ENCODE measurements at places on chromosomes 3 and 15.
A peak's percentile ranks its signal among the peaks of the same experiment; 100 is the strongest.

DNA sequence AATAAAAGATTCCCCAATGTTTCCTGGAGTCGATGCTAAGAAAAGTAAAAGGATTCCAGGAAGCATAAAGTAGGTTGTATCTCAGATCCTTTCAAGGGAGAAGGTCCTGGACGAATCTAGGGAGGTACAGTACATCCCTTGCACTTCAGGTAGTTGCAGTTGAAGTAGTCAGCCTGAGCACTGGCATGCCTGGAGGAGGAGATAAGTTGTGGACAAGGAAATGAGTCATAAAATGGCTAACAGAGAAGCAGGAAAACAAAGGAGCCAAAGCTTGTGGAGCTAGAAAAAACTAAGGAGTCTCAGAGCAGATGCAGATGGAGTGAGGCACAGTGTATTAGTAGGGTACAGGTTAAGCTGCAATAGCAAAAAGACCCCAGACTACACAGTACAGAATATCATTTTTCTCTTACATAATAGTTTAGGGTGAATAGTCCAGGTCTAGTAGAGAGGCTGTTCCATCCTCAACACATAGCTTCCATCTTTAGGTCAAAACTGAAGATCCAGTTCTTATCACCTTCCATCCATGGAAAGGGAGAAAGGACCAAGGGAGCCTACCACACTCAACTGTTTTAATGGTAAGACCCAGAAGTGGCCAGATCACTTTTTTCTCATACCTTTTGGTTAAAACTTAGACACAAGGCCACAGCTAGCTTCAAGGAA, 41.3 kb downstream of the COL6A5 start:
- DNase-seq: no peak

- DNase-seq: no peak
Measured at GRCh38 chr3:16738451-16738850, 133.2 kb upstream of the DAZL start.

DNA sequence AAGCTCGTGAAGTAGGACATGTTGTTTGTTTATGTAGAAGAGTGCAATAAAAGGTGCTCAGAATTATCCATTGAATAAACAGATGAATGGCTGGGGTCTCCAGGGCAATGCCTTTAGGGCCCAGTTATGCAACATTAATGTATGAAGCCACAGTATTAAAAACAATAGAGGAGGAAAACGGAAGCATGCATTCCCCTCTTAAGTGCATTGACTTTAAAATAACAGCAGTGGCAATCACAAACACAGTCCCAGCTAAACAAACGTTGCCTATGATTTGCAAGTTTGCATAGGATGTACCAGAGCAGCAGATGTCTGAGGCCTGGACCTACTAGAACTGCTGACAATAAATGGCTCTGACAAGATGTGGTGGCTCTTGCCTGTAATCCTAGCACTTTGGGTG, 60.6 kb upstream of the GCNT3 start:
- no peak for DNase-seq

GRCh38 chr15:60651734-60652141, 172.8 kb upstream of the ICE2 start:
- DNase-seq: peak; percentile 11

GRCh38 chr15:47794252-47794914, 77.1 kb downstream of the SEMA6D start:
- DNase-seq: no peak

DNA sequence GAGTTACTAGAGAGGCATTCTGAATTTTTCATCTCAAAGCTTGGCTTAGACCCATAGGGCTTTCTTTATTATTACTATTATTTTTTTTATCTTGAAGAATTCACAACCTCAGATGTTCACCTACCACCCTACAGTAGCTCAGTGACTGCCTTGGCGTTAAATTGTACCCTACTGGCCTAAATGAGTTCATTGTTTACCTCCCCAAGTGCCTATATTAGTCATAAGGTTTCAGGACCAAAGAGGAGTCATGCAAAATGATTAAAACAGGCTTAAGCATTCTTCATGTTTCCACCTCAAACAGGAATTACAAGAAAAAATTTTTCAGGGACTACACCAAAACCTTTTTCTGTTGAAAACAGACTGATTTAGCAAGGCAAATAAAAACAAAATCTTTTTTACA, 751.5 kb downstream of the SQOR start:
- no peak for DNase-seq

DNA sequence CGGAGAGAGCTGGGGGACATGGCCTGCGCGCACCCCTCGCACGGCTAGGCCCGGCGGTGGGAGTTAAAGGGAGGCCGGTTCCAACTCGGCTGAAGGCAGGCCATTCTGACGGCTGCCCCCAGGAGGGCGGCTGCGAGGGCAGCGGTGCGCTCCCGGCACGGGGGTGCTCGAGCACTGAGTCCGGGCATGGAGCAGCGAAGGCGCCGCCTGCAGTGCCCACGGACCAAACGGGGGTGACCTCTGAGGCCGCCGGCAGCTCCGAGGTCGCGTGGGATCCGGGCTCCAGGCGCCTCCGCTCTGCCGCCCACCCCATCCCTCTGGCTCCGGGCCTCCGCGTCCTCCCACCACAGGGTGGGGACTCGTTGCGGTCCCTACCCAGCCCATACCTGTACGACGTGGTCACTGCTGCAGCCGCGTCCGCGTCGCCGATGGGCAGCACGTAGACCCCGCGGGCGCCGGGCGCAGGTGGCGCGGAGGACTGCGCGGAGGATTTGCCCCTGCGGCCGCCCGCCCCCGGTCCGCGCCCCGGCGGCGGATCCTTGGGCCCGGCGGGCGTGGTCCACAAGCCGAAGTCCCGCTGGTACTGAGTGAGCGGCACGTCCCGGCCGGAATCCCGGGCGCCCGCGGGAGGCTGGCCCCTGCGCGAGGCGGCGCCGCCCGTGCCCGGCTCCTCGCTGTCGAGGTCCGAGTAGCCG, 469 bp downstream of the MAP6D1 start:
- DNase-seq: no peak

DNA sequence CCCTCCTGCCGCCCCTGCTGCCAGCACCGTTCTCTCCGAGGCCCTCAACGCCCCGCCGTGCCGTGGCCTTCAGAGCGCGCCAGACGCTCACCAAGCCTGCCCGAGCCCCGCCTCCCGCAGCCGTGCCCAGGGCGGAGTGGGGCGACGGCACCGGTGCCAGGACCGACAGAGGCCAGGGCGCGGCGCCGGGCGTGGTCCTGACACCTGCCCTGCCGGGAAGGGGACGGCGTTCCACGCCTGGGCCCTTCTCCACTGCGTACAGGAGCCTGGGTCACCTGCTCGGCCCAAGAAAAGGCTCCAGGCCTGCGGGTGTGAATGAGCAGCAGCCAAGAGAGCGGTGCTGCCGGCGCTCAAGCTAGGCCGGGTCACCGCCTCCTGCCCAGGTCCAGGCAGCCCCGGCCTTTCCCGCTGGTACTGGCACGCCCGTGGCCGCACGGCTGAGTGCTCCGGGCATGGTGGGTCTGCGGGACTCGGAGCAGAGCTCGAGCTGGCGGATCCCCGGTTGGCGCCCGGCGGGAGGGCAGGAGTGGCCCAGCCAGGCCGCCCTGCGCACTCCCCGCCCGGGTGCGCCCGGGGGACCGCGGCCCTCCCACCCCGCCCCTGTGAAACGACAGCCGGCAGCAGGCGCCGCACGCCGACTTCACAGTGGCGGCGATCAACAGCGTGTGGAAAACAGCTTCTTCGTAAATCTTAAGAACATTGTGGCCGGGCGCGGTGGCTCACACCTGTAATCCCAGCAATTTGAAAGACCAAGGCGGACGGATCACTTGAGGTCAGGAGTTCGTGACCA, 4.2 kb downstream of the OCA2 start:
- no peak for DNase-seq

- no peak for DNase-seq
Measured at GRCh38 chr15:63088533-63089245, 33.0 kb upstream of the LACTB start.

DNA sequence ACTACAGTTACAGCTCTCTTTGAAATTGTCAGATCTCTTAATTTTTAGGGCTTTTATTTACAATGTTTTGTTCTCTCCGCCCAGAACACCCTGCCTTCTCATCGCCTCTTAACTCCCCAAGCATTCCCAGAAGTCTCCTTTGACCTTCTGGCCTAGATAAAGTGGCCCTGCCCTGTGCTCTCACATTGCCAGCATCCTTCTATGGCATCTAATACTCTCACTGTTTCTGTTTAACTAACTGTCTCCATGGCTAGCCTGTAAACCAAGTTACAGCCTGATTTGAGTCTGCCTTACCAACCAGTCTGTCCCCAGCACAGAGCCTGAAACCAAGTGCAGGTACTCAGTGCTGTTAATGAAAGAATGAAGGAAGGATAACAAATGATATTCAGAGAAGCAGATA, 19.9 kb downstream of the COL8A1 start:
- no peak for DNase-seq

GRCh38 chr3:58129041-58129770, 81.6 kb downstream of the DNASE1L3 start:
- no peak for DNase-seq

- DNase-seq: no peak
Measured at GRCh38 chr3:187841560-187841959, 96.3 kb upstream of the BCL6 start.

DNA sequence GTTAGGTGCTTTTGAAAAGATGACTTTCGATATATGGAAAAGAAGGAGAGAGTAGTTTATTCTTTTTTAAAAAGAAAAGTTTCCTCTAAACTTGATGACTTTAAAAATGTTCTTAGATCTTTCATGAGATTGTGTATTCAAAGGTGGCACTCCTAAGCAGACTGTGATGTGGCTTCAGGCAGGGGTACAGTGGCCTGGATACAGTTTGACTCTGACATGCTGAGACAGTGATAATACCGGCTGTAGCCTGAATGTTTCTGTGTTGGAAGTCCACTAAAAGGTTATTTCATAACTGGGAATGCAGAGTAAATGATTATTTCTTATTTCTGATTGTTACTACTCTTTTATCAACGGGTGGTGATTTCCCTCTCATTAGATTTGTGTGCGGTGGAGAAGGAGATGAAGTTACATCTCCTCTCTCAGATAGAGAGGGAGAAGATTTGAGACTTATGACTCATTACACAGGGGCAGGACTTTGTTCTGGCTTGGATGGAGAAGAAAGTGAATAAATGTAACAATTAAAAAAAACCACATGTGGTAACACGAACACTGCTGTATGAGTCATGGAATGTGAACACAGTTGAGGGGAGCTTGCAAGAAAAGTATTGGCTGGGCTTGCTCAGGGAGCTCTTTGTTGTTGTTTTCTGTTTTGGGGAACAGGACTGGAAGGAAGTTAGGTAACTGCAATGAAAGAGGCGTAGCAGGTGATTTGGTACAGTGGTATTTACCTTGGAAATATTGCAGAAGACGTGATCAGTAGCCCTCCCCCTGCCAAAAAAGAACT, 21.6 kb downstream of the SPTSSB start:
- DNase-seq: no peak

DNA sequence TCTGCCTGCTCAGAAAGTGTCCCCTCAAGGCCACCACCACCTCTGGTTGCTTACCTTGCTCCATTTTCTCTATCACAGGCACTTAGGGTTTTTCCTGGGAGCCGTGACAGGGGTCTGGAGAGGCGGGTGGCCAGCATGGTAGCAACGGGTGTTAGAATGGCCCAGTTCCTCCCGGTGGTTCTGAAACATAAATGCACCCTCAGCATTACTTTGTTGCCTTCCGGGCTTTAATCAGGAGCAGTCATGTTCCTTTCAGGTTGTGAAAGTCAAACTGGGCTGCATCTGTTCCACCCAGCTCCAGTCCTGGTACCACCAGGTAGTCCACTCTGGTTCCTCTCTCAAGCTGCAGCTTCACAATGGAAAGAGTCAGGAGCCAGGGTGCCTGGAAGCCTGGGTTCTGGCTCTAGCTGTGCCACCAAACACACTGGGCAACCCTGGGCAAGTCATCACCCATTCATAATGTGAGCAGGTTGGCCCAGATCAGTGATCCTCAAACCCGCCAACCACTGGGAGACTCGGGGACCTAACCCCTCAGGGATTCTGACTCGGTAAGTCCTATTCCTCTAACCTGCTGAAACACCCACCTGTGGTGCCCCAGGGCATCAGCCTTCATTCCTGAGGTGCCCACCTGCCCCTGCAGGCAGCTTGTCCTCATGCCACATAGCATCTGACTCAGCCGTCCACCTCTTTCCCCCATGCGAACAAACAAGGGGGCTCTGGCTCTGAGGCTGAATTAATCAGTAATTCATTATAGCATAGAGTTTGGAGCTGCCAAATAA, 9.3 kb downstream of the BDH1 start:
- DNase-seq: no peak

- no peak for DNase-seq
Measured at GRCh38 chr3:47444103-47444502, 31.6 kb downstream of the SCAP start.

GRCh38 chr15:34252545-34252944, 27.7 kb downstream of the EMC4 start:
- no peak for DNase-seq

GRCh38 chr3:43369404-43370292, 83.3 kb downstream of the SNRK start:
- DNase-seq: no peak

- no peak for DNase-seq
Measured at GRCh38 chr15:35738370-35738769, 192.4 kb upstream of the DPH6 start.

- DNase-seq: no peak
Measured at GRCh38 chr3:54791501-54792156, 136.2 kb downstream of the LRTM1 start.

DNA sequence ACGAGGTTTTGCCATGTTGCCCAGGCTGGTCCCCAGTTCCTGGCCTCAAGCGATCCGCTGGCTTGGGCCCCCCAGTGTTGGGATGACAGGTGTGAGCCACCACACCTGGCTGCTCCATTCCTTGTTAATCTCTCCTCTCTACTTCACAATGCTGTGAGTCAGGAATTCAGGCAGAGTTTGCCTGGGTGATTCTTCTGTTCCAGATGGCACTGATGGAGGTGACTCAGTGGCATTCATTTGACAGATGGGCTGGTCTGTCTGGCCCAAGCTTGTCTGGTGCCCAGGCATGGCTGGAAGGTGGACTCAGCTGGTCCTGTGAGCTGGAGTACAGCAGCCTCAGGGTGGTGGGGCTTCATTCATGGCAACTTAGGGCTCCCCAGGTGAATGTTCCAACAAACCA, 43.2 kb downstream of the SLC6A20 start:
- no peak for DNase-seq

DNA sequence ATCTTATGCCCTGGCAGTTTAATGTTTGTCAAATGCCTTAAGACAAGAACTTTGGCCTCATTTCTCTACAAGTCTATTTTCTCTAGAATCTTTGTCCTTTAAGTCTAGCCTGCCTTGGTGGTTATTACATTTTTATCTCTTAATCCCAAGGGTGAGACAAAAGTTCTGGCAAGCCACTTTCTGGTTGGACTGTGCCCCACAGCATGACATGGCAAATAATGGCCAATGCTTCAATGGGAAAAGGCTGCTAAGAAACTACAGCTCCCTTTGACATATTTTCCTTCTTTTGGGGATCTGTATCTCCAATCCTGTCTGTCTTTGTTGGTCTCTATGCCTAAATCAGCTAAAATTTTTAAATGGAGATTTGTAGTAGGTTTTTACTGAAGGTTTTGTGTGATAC, 181.6 kb upstream of the MBNL1 start:
- no peak for DNase-seq
